Lower leg skin (tissue), 4 donors: ENCODE measurements at places on chromosomes 4 and X. TPM values are rescaled to one million over a fixed set of nuclear protein-coding genes. Genes with fewer than 3 reads are reported as not detected.

Gene SSX1
- total RNA-seq = not detected

GRCh38 chr4:40607221-40607620 is 22.4 kb downstream of the RBM47 start:
- DNase-seq = no peak

Gene ASIC5
- total RNA-seq = not detected

Gene CYSLTR1
- 0.25 TPM for total RNA-seq

Gene ARMCX1
- total RNA-seq = 16.2 TPM

- DNase-seq = no peak
Observed at GRCh38 chr4:22721204-22721603, 28.5 kb downstream of the GBA3 start.

Gene PSAPL1
- total RNA-seq = 142 TPM

Gene KCND1
- 0.39 TPM for total RNA-seq

Gene PNMA6A
- total RNA-seq = 0.27 TPM

DNA sequence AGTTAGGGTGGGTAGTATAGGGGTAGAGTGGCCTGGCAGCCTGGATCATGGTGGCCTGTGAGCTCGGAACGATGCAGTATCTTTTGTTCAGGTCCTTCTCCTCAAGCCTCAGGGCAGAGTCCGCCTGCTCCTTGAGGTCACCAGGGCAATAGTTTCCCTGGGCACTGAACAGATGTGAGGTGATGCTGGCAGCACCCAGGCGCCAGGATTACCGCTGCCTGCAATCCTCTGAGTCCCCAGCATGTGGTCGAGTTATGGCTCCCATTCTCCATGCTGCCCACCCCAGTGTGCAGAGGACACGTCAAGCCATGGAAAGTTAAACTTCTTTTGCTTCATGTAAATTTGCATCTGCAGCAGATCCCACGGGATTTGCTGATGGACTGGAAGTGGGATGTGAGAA is 38.7 kb downstream of the NEIL3 start:
- no peak for DNase-seq

DNA sequence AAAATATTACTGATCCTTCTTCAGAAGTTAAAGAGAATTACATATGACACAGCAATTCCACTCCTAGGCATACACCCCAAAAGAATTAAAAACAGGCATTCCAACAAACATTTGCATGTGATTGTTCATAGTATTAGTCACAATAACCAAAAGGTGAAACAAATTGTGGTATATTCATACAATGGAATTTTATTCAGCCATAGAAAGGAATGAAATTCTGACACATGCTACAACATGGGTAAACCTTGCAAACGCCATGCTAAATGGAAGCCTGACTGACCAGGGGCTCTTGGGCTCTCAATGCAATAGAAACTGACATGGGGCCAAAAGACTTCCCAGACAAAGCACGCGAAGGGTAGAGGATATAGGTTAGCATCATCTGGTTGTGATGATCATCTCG is 62.1 kb upstream of the S100G start:
- DNase-seq = no peak

- DNase-seq = no peak
Observed at GRCh38 chrX:111868726-111869638, 7.0 kb upstream of the TRPC5OS start.

DNA sequence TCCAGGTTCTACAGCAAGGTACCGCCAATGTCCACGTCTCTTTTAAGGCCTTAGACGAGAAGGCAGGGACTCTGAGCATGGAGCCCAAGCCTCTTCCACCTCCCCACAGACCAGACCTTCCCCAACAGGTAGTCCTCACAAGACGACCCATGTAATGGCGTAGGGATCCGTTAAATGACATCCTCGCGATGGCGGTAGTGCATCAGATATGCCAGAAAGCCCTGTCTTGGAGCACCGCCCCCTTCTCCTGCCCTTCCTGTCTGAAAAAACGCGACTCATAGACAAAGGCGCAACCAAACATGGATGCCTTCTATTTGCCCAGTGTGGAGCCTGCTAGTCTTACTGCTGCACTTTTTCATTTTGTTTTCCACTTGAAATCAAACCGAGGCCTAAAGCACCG is 185.4 kb downstream of the OR13H1 start:
- DNase-seq = peak; percentile 95
